Right ventricle myocardium superior (tissue), 1 donor: ENCODE measurements at places on chromosomes 7 and 10.

- DNase-seq: no peak
Measured at GRCh38 chr10:121556918-121557573, 41.2 kb downstream of the FGFR2 start.

GRCh38 chr7:137670222-137671064 lies 176.3 kb downstream of the DGKI start:
- no peak for DNase-seq

DNA sequence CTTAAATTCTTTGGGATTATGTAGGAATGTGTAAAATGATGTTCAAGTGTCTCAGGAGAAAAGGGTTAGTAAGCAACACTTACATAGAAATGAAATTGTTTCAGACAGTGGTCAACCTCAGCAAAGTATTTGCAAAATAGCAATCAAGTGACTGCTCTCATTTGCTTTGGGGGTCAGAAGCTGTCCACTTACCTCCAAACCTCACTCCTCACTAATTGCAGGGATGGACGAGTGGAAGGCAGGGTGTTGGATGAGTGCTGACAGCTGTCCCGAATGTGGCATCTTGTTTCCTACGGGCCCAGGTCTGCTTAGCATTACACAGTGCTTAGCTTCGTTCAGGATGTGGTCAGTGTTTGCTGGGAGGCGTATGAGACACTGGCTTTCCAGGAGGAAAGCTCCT lies 437.0 kb downstream of the SUGCT start:
- no peak for DNase-seq

- DNase-seq: no peak
Measured at GRCh38 chr7:21702303-21702702, 159.5 kb downstream of the DNAH11 start.

GRCh38 chr10:31697271-31698180 lies 231.1 kb downstream of the ARHGAP12 start:
- DNase-seq: peak; percentile 91

DNA sequence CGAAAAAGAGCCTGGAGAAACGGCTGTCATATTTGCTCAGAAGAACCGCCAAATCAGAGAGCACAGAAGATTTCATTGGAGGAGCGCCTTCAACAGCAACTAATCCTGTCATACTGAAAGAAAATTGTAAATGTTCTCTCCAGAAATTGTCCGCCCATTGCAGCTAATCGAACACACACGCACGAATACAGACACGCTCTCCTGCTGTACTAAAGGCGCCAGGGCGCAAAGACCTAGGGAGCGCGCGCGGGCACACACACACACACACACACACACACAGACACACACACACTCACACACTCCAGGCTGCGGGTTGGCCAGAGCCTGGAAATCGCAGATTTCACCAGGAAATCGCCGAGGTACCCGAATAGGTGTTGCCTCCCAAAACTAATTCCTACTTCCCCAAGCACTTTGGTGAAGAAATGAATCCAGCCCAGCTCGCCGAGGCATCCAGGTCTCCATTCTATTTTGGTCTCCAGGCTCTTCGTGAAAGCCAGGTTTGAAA lies at the start of gene CHRM2:
TSS of gene CHRM2 (plus strand) at position 157 of the 505 bp plus-strand sequence. CDS start 146,214 bp downstream, outside the sequence.
- DNase-seq: peak; percentile 52

DNA sequence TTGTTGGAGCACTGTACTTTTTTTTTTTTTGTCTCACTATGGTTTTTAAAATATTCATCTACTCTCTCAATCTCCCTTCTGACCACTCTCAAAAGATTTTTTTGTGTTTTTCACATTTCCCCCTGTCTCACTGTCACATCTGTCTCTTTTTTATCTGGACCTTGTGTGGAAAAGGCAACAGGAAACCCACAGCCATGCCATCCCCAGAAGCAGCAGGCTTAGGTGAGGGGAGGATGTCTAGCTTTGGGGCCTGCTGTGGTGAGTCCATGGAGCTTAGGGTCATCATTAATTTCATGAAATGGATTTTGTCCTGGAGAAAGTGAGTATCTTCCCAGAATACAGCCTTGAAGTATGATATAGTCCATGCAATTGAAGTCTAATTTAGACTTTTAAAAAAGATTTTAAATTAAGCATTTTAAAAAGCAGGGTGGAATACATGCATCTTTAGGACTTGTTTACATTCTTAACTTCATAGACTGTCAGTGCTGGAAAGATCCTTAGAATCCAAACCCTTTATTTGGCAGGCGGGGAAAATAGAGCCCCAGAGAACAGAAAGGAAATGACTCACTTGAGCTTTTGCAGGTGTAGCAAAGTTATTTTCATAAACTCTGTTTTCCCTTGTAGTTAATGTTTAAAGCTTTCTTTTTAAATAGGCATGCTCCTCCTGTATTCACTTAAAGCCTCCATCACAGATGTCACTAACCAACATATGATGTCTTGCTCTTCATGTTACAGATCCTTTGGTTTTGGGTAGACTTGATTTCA lies 25.1 kb downstream of the MINDY4 start:
- no peak for DNase-seq

DNA sequence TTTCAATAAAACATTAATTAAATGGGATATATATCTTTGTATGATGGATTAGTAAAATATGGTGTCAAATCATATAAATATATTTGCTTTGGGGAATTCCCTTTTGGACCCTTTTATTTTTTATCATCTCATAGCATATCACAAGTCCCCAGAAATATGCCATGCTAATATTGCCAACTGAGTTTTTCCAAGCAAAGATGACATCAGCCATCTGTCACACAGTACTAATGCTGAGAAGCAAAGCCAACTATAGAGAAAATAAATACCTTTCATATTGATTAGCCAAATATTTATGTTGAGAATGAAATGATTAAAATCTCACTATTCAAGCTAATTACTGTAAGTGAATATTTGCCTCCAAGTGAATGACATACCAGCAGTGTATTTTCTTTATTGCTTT lies 575.3 kb downstream of the ETV1 start:
- no peak for DNase-seq

DNA sequence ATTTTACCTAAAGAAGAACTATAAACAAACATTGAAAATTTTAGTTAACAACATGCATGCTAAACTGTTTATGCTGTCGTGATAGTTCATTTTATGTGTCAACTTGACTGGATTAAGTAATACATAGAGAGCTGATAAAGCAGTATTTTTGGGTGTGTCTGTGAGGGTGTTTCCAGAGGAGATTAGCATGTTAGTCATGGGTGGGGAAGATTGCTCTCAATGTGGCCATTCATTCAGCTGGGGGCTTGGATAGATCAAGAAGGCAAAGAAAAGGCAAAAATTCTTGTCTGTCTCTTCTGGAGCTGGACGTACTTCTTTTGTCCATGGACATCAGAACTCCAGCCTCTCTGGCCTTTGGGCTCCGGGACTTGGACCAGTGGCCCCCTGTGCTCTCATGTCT lies 172.9 kb upstream of the SEMA3E start:
- no peak for DNase-seq

DNA sequence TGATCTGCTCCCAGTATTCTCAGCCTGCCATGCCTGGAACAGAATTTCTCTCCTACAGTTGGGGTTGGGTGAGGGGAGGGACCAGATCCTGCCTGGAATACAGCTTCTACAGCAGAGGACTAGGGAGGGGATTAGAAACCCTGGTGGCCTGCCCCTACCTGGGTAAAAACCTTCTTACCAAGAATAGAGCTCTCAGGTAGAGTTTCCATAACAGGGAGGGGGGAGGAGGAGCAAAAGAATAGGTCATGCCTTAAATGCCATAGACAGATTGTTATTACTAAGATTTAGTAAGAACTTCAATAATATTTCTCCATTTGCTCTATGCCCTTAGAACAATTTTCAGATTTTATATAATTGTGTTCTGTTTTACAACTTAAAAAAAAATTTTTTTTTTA lies 33.5 kb upstream of the TSPAN33 start:
- no peak for DNase-seq

DNA sequence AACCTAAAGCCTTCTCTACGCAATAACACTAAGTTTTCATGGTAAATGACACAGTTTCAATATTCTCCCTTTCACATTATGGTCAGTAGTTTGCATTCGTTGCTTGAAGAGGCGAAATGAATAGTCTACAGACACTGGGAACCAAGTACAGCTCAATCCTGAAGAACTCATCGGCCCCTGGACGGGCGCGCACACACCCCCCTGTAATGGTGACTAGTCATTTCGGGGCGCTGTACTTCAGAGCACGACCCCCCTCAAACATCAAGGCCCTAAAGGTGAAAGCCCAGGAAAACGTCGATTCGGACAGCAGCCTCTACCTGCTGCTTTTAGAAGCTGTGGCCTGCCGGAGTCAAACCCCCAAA lies 1.0 kb downstream of the NT5C2 start:
- DNase-seq: no peak

- no peak for DNase-seq
Measured at GRCh38 chr7:37482505-37482904, 33.8 kb upstream of the ELMO1 start.

- DNase-seq: no peak
Measured at GRCh38 chr10:60914690-60915141, 29.3 kb downstream of the RHOBTB1 start.

- no peak for DNase-seq
Measured at GRCh38 chr10:73891540-73891939, 17.2 kb upstream of the CAMK2G start.

DNA sequence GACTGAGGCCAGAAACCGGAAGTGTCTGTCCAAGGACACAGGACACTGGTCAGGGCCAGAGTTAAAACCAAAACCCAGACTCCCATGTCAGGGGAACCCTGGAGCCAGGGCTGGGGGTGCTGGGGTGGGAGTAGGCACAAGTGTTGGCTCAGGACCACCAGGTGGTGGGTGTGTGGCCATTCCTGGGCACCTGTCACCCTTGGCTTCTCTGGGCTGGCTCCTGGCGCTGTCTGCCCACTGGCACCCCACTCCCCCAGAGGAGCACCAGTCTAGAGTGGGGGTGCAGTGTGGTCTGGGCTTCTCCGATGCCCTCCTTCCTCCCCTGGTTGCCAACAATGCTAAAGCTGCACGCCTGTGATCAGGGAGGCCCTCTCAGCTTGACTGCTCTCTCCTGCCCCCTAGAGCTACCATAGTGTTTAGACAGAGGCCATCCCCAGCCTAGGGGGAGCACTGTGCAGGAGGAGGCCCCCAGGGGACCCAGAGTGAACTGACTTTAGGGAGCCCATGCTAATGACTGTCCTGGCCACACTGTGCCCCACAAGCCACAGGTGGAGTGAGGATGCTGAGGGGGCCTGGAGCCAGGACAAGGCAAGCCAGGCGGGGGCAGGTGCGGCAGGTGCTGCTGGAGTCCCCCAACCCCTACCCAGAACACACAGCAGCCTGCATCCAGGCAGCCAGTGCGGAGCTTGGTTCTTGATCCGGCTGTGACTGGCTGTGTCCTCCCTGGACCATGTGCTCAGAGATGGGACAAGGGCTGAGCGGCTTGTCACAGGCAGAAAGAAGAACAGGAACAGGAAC lies 11.0 kb downstream of the RASGEF1A start:
- DNase-seq: peak; percentile 36

- no peak for DNase-seq
Measured at GRCh38 chr10:110644598-110645462, 694 bp downstream of the RBM20 start.

DNA sequence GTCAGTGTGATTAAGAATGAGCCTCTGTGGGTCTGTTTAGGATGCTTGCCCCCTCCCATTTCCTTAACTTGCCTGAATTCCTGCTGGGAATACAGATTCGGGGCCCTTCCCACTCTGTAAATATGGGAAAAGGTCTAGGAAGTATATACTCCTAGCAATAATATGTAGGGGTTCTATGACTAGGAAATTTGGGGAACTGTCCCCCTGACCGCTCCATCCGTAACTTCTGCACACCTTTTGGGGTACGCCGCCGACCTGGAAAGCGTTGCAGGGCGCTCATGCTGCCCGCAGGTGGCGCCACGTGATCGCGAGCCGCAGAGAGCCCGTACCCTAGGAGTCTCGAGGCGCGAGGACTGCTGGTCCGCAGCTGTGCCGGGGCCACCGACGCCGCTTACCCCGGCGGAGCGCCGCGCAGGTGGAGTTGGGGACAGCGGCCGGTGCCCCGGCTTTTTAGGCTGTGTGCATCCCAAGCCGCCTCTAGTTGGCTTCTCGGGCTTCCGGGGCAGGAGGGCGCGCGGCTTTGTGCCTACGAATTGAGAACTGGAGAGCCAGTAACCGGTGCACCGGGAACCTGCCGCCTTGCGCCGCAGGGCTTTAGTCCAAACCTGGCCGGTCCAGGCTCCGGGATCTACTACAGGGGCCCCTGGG lies 656 bp upstream of the CNNM2 start:
- DNase-seq: peak; percentile 90

GRCh38 chr7:12314199-12314598 lies 89.5 kb downstream of the VWDE start:
- no peak for DNase-seq

DNA sequence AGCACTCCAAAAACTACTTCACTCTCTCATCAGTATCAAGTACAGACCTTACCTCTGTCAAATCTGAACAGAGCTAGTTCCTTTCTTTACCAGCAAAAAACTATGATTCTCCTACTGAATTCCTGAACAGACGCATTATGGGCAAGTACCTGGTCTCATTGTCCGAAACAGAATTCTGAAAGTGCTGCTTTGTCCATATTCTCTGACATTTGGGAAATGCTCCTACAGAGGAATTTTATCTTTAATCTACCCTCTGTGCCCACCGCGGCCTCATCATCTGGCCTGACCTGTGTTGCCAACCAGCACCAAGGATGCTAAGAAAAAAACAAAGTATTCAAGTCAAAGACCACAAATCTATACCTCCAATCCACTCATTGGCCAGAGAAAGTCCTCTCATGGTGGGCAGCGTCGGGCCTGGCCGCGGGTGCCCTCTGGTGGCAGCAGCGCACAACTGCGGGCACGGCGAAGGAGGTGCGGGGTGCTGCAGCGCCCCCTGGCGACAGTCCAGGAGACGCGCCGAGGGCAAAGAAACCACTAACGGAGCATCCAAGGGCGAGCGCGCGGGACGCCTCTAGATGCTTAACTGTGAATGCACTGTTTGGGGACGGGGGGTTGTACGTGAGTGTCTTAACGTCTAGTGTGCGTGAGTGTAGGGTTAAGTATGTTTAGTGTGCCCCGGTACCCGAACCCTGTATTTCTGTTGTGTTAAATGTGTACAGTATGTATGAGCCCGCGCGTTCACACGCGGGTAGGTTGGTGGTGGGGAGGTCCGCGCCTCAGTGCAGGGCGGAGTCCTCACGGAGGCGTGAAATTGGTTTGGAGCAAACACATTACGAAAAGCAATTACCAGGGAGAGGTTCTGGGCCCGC lies 5.0 kb upstream of the GBX1 start:
- DNase-seq: peak; percentile 89

- no peak for DNase-seq
Measured at GRCh38 chr7:47443049-47443448, 138.9 kb downstream of the TNS3 start.

GRCh38 chr7:106018566-106019469 lies 55.8 kb downstream of the CDHR3 start:
- DNase-seq: no peak

GRCh38 chr10:11636697-11637303 lies 25.4 kb upstream of the USP6NL start:
- DNase-seq: no peak
